ENCODE measurements at places on chromosomes 4 and X.

- DNase-seq, result no peak
These were observed 49.5 kb downstream of the CAMK2D start for GRCh38 chr4:113711883-113712662.

DNA sequence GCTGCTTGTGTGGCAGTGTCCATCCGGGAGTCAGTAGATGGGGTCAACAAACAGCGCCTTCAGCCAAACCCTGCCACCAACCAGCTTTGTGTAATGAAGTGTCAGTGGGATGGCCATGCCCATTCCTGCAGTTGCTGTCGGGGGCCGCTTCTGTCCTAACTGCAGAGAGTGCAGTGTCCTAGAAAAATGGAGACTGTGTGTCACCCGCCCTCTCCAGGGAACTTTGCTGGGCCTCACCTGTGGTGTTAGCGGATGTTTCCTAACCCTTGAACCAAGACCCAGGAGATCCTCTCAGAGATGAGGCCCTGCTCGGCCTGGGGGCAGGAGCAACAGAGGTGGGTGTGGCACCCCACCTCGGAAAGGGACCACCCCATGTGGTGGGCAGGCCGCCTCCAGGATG, 35.3 kb upstream of the HGFAC start:
- DNase-seq, result no peak

DNA sequence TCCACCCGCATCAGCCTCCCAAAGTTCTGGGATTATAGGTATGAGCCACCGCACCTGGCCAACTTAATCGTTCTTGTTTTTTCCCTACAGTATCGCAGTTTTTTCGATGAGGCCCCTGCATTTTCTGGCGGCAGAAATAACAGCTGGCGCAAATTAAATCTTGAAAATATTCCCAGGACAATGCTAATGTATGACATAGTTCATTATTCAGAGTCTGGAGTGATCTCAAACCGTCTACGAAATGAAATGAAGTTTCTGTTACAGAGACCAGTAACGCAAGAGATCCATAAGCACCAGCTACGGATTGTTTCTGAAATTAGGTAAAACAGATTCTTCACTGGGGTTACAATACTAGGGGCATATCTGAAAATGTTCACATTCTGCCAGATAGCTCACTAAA, 27.3 kb downstream of the CXorf58 start:
- no peak for DNase-seq

- DNase-seq, result no peak
These were observed 393.7 kb upstream of the INTU start for GRCh38 chr4:127238956-127239475.

- DNase-seq, result no peak
These were observed 53.0 kb downstream of the GAB1 start for GRCh38 chr4:143389579-143390195.

DNA sequence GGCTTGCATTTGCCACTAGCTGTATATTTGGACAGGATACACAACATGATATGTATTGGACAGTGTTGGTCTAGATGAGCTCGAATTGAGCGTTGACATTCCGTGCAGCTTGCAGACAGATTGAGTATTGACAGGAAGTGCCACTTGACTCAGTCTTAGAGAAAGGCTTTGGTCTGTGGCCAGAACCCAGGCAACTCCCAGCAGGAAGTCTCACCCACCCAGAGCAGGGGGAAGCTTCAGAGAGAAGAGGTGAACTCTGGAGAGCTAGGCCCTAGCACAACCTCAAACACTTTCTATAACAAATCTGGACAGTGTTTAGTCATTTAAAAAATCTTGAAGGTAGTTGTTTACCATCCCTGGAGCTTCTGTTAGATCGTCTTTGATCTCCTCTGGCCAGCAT, 280.5 kb downstream of the FBXW7 start:
- DNase-seq, result no peak

GRCh38 chr4:1401409-1402020, 4.7 kb downstream of the NKX1-1 start:
- DNase-seq, result no peak

DNA sequence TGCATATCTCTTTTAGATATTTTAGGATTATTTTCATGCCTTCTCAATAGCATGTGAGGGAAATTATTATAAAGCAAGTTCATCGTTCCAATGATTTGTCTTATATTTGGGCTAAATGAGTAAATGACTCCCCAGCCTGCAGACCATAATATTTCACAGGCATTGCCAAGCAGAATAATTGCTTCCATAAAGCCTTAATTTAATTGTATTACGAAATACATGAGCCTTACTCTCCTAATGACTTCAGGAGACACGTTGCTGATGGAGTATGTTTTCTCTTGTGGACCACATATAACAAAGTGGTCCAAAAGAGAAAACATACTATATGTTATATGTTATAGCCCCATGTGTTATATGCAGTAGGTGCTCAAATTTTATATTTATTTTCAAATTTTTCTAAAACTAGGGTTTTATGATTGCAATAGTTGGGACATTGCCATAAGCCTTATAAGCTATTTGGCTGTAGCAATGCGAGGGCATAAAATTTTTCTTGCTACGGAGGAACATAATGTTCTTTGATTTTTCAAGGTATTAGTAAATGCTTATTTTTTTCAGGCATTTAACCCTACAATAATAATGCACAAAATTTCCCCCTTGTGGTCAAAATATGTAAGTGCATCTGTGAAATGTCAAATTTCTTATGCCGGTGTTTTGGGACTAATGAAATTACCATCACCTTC, 26.2 kb upstream of the TMPRSS11D start:
- DNase-seq, result no peak

GRCh38 chrX:71106427-71106826, at the start of gene CXorf65:
CXorf65 (minus strand) TSS chrX:71106740; CDS start chrX:71106556, 184 bp downstream.
- DNase-seq, result no peak

GRCh38 chr4:138035781-138036258, 206.3 kb downstream of the SLC7A11 start:
- DNase-seq, result peak; percentile 12

- DNase-seq, result no peak
These were observed 76.6 kb downstream of the HTRA3 start for GRCh38 chr4:8345946-8346814.
